ENCODE measurements at places on chromosomes 1 and 21.

DNA sequence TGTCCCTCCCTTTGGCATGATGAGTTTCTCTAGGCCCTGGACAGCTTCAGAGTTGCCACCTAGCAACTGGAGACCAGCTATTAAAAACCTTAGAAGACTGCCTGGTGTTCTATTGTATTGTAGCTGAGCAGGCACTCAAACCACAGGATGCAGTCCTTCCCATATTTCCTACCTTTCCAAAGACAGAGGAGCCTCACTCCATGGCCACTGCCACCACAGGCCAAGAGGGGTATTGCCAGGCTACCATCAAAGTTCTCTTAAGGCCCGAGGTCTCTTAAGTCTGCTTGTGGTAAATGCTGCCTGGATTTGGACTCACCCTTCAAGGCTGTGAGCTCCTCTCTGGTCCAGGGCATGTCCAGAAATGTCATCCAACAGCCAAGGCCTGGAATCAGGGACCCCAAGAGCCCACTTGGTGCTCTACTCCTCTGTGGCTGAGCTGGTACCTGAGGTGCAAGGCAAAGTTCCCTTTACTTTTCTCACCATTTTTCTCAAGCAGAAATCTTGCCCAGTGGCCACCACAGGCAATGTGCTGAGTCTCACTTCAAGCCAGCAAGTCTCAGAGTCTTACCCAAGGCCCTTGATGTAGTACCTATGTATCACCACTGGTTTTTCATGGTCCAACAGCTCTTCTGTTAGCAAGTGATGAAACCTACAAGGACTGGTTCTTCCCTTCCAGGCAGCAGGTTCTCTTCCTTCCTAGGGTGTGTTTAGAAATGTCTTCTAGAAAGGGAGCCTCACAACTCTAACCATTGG, 269.4 kb downstream of the AMY1C start:
- DNase-seq: no peak

DNA sequence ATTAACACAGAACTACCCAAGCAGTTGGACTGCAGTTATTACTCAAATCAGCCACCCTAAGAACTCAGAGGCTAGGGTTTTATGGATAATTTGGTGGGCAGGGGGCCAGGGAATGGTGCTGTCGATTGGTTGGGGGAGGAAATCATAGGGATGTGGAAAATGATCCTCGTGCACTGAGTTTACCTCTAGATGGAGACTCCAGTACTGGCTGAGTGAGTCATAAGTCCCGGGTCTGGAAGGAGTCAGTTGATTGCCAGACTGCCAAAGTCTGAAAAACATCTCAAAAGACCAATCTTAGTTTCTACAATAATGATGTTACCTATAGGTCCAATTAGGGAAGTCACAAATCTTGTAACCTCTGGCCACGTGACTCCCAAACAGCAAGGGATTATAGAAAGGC, 257.5 kb upstream of the PRMT6 start:
- DNase-seq: no peak

DNA sequence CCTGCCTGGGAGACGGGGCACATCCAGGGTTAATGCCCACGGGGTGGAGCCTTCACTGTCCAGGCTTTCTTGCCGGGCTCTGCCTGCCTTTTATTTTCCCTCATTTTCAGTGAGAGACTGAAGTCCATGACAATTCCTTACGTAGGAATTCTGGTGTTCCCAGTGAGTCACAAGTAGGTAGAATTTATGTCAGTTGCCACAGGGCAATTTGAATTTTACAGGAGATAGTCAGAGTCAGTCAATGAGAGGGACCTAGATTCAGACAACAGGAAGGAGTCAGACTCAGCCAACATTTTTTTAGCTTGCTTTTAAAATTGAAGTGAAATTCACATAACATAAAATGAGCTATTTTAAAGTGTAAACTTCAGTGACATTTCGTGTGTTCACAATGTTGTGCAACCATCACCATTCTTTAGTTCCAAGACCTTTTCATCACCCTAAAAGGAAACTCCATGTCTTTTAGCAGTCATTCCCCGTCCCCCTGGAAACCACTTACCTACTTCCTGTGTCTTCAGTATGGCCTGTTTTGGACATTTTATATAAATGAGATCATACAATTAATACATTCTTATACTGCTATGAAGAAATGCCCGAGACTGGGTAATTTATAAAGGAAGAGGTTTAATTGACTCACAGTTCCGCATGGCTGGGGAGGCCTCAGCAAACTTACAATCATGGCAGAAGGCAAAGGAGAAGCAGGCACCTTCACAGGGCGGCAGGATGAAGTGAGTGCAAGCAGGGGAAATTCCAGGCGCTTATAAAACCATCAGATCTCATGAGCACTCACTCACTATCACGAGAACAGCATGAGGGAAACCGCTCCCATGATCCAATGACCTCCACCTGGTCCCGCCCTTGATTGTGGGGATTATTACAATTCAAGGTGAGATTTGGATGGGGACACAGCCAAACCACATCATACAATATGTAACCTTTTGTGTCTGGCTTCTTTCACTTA, 14.6 kb downstream of the AJAP1 start:
- no peak for DNase-seq

DNA sequence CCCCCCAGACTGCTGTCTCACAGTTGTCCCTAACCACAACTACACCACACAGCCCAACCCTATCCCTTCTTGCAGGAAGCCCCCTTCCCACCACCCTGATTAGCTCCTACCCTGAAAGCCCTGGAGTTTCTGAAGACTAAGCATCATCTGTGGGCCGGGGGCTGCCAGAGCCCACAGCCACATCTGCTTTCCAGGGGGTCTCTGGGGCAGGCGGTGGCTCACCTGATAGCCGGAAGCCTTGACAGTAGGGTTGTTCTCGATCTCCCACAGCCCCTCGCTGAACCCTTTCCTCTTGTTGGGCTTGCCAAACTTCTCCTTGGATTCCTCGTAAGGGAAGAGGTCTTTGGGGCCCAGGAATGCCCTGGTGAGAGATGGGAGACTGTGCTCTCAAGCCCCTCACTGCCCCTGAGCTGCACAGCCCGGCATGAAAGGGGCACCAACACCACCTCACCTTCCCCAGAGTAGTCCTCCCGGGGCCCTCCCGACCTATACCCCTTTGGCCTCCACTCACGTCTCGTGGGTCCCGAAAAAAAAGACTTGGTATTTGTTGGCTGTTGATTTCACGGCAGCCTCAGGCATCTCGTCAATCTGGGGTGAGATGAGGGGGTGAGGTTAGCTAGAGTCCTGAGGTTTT, 4.0 kb upstream of the MRPL24 start:
- no peak for DNase-seq

DNA sequence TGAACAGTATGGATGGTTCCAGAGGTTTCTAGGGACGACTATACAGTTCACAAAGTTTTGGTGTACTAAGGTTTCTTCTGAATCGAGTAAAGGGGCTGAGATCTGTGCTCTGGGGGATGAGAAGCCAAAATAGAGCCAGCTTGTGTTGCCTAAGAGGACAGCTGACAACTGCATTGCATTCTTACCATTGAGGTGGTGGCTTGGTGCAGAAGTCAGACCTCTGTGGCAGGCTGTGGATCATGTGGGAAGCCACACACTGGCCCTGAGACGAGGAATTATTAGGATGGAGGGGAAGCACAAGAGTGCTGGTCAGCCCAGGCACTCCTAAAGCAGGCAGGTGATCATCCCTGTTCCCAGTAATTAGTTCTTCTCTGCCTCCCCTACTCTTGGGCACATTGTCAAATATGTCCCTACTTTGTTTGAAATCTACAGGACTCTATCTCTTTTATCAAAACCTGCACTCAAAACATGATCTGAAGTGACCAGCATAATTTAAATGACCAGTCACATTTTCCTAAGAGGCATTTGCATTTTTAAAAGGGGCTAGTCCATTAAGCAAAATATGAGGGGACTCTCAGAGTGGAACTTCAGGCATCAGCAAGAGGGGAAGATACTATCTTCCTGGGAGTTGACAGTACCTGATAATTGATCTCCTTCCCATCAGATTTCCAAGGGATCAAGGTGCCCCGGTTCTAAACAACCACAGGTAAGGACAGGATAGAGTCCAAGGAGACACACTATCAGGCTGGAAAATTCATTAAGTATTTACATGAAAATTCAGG, at the start of gene FCRLB:
Gene FCRLB (plus strand): TSS at position 589 of the 782 bp plus-strand sequence. CDS start 1,129 bp downstream, outside the sequence.
- no peak for DNase-seq

- DNase-seq: no peak
Observed at GRCh38 chr21:38768471-38769063, 37.2 kb upstream of the ETS2 start.

GRCh38 chr1:52877554-52877953, 35.0 kb downstream of the ZYG11A start:
- no peak for DNase-seq

GRCh38 chr1:148385371-148386030, 97.6 kb downstream of the PPIAL4G start:
- no peak for DNase-seq

- no peak for DNase-seq
Observed at GRCh38 chr1:30744060-30744756, 13.4 kb downstream of the LAPTM5 start.

DNA sequence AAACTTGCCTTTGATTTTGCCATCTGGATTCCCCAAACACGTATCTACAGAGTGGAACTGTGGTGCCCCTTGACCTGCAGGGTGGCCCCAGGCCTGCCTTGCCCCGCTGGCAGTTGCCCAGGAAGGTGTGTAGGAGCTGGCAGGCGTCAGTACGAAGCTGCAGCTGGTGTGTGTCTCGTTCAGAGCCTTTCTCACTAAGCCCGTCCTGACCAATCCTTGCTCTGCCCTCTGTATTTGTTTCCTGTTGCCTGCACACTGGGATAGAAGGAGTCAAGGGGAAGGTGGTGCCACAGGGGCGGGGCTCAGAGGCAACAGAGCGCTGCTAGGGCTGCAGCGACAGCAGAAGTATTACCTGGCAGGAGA, 5.2 kb upstream of the VSIG8 start:
- DNase-seq: peak; percentile 89

GRCh38 chr1:84715342-84716019, 25.2 kb upstream of the SSX2IP start:
- DNase-seq: no peak

- DNase-seq: peak; percentile 58
Observed at GRCh38 chr1:18234790-18235242, 127.2 kb downstream of the IGSF21 start.

GRCh38 chr1:65059930-65060538, 88.0 kb upstream of the AK4 start:
- DNase-seq: no peak

DNA sequence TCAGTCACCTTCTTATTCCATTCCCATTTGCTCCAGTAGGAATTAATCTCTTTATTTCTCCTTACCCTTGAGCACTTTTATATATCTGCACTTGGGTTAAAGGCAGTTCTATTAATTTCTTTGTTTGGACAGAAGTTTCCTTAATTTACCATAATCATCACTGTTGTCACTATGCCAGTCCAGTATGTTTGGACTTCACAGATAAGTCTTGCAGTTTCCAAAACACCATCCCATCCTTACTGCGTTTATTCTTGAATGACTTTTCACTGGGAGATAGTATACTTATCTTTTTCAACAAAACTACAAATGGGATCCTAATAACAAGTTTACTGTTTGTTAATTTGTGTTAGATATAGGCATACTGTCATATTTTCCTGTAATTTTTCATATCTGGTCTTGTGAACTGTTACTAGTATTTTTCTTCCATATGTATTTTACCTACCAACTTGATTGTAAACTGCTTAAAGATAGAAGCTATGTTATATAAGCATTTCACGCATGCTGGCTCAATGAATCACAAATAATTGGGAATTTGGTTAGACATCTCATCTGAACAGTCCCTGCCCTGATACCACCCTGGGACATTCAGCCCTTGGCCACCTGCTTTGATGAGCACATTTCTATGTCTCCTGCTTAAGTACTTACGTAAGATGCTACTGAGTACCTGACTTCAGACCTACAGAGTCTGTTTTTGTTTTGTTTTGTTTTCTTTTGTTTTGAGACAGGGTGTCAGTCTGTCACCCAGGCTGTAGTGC, 78.2 kb downstream of the OLFML2B start:
- no peak for DNase-seq

- DNase-seq: no peak
Observed at GRCh38 chr1:89608984-89609725, 23.8 kb upstream of the LRRC8C start.

DNA sequence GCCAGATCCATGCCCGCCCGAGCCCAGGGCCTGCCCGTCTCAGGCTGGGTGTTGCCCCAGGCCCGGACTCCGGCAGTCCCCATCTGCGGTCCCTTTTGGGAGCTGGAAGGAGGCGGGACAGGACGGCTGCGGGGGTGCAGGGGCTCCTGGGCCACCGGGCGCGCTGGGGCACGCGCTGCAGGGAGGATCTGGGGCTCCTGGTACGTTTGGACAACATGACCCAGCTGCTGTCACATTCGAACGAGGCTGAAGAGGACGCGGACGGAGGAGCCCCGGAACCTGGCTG, 6.6 kb upstream of the CALML6 start:
- no peak for DNase-seq

DNA sequence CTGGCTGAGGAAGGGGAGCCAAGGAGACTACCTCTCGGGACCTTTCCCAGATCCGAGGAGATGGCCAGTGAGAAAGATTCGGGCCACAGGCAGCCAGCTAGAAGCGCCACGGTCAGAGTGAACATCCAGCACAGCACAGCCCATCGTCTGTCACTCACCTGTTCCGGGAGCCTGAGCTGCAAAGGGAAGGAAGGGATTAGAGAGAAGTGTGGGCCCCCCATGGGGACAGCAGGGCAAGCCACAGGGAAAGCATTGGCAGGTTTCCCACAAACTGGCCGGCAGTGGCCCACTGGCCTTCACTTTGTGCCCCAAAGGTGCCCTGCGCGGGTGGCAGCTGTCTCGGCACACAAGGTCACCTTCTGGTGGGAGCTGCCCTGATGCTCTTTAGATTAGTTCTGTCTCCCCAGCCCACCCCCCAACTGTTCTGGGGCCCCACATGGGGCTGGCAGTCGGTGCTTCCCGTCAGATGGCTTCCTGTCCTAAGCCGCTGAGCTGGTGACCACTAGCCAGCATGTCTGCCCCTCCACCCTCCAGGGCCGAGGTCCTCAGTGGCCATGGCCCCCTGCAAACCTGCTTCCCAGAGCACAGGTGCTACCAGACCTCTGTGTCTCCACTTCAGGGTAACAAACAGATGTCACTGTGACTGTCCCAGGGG, 56.7 kb downstream of the LACTBL1 start:
- DNase-seq: no peak

- DNase-seq: no peak
Observed at GRCh38 chr1:86515597-86515996, 31.3 kb upstream of the CLCA4 start.

GRCh38 chr1:79524126-79524525, 517.6 kb upstream of the ADGRL4 start:
- DNase-seq: no peak
